ENCODE measurements at places on chromosomes 3 and 15.

- DNase-seq, result no peak
These were observed 1.4 kb upstream of the GHRL start for GRCh38 chr3:10294030-10294586.

- no peak for DNase-seq
These were observed 30.5 kb upstream of the IQCF2 start for GRCh38 chr3:51830836-51831385.

GRCh38 chr3:177787279-177788041, 590.2 kb upstream of the TBL1XR1 start:
- DNase-seq, result no peak

DNA sequence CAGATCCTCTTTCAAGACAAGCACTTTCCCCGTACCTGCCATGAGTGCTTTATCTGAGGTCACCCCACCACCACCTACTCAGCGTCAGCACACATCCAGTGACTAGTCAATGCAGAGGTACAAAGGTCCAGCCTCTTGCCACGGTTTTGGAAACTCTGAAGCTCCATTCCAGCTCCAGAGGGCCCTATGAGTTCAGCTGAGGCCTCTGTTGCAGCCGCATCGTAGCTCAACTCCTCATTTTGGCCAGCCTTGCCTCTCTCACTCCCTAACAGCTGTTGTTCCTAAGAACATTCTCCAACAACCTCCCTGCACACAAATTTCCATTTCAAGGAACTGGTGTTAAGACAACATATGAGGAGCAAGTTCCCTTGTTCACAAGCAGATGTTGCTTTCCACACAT, 405.1 kb upstream of the PROK2 start:
- DNase-seq, result peak; percentile 31

DNA sequence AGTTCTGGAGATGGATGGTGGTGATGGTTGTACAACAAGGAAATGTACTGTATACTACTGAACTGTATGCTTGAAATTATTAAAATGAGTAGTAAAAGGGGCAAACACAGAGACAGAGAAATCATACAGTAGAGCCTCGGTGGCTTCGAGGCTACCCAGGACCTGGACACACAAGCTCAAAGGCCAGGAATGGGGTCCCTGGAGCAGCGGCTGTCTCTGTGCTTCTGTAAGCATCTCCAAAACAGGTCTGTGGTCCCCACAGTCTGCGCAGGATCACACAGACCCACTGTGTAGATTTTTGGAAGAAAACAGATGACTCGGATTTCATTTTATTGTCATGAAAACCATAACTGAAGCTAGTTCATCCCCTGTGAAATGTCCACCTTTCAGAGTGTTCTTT, 39.7 kb downstream of the PGPEP1L start:
- no peak for DNase-seq

DNA sequence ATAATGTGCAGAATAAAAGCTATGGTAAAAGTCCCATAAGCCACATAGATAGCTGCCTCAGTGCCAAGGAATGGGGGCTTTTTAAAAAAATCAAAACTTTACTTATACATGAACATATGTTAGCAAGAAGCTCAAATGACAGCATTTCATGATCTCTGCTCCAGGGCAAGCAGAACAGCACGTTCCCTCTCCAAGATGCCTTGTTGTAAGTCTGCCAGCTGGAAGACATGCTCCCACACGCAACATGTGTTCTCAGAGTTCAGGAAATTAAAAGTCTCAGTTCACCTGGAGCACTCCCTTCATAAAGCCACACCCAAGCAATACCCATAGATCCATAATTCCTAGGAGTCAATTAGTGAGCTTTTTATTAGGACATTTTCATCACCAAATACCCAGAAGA, 52.2 kb downstream of the ABI3BP start:
- DNase-seq, result peak; percentile 38

DNA sequence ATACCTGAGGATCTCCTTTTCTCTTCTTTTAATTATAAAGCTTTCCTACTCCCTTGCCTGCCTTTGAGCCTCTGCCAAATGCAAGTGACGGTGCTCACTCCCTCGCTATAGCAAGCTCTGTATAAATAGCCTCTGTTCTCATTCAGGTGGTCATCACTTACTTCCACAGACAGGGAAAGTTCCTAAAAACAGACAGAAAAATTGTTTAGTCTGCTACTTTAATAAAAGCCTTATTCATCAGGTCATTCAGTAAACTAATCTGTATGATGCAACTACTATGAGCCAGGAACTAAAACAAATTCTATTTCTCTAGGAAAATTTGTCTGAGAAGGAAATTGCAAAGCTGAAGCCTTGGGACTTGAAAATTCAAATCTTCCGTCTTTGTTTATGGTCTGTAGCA, 10.2 kb upstream of the DLG1 start:
- DNase-seq, result peak; percentile 34

DNA sequence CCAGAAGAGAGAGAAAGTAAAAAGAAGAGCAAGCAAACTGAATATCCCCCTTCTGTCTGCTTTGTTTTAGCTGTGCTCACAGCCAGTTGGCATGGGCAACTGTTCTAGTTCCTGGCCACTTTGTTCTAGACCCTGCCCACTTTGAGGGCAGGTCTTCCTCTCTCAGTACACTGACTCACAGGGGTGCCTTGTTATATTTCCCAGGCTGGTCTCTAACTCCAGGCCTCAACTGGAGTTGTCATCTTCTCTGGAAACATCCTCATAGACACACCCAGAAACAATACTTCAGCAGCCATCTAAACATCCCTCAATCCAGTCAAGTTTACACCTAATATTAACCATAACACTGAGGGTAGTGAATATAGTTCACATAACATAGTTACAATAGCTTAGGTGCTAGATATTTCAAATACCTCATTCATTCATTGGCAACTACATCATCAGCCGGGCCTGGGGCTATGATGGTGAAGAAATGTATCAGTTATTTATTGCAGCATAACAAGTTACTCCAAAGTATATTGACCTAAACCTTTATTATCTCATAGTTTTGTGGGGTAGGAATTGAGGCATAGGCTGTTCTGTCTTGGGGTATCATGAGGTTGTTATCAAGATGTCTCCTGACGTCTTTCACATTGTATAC, 106.0 kb downstream of the UBE2E2 start:
- DNase-seq, result no peak

DNA sequence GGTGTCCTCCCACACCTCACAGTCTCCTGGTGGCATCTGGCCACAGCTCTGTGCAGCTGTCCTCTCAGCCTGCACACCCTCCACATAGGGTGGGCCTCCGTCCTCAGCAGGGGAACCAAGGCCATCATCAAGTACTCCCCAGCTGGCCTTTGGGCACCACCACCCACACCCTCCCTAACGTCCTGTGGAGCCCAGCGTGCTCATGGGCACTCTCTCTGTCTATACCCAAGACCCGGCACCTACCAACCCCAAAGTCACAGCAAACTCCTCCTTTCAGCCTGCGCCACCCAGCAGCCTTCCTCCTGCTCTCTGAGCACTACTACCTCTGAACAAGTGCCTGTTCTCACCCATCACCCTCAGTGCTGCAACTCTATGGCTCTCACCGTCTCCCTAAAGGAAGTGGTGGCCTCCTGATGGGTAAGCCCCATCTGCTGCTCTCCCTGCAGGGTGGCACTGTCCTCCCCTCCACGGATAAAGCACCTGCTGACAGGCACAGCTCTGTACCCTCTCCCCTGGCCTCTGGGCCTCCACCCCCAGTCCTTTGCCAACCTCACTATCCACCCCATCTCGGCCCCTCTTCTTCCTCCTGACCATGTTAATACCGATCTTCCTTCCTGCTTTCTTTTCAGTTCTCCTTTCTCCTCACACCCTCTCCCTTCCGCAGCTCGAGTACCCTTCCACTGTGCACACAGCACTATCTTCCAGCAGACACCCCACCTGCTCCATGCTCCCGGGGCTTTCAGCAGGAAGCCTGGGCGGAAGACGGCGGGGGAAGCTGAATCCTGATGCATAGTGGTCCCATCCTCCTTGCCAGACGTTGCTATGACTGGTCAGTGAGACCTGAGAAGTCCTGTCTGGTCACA, 31.5 kb downstream of the SLC41A3 start:
- no peak for DNase-seq

DNA sequence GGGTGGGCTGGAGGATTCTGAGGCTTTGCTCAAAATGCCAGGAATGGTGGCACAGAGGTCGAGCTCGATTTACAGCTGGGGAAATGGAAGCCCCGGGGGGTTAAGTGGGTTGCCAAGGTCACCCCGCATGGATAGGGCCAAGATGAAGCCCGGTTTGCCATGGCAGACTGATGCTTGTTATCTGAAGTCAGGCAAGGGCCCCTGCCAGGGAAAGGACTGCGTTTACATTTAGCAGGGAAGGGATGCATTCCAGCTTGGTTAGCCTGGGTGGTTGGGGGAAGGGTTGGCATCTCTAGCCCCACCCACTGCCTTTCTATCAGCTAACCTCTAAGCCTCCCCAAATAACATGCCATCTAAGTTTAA, 79.0 kb downstream of the RPLP1 start:
- no peak for DNase-seq

GRCh38 chr3:33391255-33391995, 48.8 kb downstream of the UBP1 start:
- DNase-seq, result no peak

DNA sequence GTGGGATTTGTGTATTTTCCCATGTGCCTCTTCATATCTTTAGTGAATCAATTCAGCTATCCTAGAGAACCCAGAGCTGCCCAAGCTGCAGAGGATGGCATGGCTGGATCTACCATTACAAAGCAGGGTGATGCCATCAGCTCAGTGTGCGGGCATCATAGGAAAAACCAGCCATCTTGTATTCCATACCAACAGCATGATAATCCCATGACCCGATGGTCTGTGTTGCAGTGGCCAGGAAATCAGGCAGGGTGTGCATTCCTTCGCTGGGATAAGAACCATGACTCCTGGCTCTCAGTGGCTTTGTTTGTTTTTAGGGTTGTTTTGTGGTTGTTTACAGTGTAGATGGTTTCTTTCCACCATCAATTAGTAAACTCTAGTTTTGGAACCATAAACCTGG, 36.0 kb downstream of the ARHGAP31 start:
- DNase-seq, result no peak

GRCh38 chr15:85443593-85444087, 63.2 kb downstream of the AKAP13 start:
- peak; percentile 26 for DNase-seq
